Stimulated activated CD8-positive, alpha-beta memory T cell treated with anti-CD3 and anti-CD28 coated beads, Interleukin-4, amount 100 ng/mL, for 1 hour (primary cell): ENCODE measurements at places on chromosomes 1 and 21.
A peak's percentile ranks its signal among the peaks of the same experiment; 100 is the strongest.

DNA sequence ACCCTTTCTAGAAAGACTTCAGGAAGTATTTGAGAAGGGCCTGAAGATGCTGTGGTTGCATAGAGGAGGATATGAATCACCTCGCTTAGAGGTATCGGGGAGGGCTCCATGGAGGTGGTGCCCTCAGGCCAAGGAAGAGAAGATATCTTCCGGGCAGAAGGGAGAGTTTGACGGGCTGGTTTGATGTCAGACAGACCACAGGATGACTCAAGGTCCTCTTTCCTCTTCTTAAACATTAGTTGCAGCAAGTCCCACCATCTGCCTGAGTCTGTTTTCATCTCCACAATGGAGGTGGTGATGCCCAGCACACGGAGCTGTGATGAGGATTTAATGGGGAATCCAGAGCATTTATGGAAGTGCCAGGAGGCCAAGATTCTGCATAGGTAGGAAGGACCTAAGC is 25.1 kb upstream of the RUNX3 start:
- peak; percentile 54 for DNase-seq

GRCh38 chr1:60171801-60172200 is 98.2 kb upstream of the C1orf87 start:
- no peak for DNase-seq

- no peak for DNase-seq
Measured at GRCh38 chr1:228020686-228021354, 14.0 kb downstream of the WNT3A start.

DNA sequence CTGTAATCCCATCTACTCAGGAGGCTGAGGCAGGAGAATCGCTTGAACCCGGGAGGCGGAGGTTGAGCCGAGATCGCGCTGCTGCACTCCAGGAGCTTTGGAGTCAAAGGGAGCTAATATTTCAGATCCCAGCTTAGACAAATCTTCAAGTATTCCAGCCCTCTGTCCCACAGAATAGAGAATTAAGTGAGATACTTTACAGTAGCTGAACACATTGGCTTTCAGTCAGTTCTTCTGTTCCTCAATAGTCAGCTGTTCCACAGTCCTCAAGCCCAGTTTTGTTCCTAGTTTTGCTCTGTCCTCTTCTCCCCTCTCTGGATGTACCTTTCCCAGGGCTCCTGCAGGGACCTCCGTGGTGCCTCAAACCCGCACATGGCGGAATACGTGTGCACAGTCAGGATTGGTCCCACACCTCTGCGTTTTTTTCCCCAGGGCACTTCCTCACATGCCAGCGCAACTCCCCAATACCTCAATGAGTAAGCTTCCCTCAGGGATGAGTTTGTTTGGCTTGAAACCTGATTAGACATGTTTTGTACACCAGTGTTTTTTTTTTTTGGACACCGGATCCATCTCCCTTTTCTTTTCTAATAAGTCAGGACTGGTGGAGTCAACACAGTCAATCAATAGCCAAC is 1.2 kb downstream of the MFN2 start:
- no peak for DNase-seq

DNA sequence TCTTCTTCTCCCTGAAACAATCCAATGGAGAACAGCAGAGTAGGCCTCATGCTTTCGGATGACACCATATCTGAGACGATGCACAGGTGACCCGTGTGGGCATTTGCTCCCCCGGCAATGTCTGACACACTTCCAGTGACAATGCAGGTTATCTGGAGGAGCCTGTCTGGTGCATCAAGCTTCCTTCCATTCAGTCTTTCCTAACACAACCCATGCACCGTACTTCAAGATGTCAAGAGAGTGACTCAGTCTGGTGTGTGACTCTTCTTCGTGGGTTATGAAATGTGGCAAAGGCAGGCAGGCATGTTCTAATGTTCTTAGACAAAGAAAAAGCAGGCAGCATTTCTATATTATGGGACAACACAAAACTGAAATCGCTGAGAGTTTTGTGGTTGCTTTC is 159.1 kb downstream of the EDEM3 start:
- DNase-seq: no peak

DNA sequence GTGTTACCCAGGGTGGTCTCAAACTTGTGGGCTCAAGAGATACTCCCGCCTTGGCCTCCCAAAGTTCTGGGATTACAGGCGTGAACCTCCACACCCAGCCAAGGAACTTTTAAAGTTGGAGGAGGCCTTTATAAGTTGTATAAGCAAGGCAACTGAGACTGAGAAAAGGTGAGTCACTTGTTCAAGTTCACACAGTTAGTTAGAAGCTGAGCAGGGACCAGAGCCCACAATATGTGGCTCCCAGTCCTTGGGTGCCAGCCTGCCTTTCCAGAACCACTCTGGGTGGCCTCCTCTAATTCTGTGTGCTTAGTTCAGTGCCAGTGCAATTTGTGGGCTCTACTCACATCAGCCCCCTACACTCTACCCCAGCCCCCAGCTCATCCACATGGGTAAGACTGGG is 3.7 kb downstream of the RAB25 start:
- DNase-seq: no peak

DNA sequence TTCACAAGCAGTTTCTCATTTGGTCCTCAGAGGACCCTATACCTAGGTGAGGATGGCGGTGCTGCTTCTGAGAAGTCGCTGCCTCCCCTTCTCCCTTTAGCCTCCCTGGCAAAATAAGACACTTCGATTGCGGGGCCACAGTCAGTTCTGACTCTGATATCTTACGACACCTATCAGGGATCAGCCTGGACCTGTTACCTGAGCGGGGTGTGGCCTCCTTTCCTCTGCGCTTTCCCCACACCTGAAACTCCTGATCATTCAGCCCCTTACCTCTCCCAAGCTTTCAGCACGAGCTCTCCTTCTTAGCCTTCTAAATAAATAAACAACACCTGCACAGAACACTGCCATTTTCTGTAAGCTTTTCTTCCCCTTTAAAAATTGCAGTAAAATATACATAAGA is 24.6 kb upstream of the GPR137B start:
- DNase-seq: no peak

DNA sequence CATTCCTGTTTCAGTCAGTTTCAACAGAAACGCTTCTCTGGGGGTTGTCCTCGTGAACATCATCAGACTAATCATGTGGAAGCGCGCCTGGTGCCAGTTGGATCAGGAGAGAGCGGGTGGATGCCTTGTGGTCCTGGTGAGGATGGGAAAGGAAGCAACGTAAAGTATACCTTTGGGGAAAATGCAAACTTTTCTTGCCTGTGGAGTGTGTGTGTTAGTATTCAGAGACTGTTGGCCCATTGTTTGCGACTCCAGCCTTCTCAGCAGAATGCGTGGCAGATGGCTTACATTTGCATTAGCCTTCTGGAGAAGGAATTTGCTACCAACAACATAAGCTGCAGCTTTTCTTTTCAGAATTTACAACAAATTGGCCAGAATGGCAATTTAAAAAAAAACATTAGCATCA is 173.9 kb downstream of the RWDD3 start:
- no peak for DNase-seq

GRCh38 chr1:230681599-230681998 is 32.3 kb downstream of the AGT start:
- DNase-seq: no peak

DNA sequence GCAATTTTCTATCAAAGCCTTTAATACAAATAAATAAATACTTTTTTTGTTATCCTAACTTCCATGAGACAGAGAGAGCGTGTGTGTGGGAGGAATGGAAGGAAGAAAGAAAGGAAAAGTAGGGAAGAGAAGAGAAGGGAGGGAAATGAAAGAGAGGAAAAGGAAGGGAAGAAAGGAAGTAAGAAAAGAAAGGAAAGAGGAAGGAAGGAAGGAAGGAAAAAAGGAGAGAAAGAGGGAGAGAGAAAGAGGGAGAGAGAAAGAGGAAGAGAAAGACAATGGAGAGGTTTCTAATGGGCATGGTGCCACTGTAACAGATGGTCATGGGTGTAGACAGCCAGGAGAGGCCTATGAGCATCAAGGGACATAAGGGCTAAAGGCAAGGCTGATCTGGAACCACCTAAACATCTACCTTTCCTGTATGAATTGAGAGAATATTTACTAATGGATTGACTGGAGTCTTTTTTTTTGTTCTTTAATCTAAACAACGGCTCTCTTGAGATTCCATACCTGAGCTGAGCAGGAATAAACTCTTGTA is 234.9 kb downstream of the PTPRC start:
- no peak for DNase-seq

GRCh38 chr1:17207540-17207939 is 2.6 kb downstream of the PADI1 start:
- no peak for DNase-seq

- DNase-seq: no peak
Measured at GRCh38 chr21:37531431-37531932, 164.9 kb downstream of the DYRK1A start.

DNA sequence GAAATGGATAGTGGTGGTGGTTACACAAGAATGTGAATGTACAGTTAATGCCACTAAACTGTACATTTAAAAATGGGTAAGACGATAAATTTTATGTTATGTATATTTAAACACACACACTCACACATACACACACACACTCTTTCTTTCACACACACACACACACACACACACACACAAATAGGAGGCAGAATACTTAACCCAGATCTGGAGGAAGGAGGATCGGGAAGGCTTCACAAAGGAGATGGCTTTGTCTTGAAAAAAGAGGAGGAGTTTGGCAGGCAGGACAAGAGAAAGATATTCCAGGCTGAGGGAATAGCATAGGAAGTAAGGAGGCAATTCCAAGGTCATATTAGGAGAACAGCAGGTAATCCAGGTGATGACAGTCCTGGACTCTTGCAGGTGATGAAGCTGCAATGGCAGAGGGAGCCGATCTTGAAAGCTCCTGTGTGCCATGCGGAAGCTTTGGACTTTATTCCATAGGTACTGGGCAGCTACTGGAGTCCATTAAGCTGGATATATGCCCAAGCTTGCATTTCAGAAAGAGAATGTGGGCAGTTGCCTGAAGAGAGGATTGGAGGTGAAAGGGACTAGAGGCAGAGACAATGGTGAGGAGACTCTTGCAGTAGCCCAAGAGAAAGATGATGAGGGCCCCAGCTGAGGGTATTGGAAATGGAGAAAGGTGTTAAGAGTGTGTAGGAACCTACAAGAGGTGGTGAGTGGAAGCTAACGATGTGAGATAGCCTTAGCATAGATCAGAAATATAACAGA is 15.4 kb upstream of the LYST start:
- DNase-seq: no peak

DNA sequence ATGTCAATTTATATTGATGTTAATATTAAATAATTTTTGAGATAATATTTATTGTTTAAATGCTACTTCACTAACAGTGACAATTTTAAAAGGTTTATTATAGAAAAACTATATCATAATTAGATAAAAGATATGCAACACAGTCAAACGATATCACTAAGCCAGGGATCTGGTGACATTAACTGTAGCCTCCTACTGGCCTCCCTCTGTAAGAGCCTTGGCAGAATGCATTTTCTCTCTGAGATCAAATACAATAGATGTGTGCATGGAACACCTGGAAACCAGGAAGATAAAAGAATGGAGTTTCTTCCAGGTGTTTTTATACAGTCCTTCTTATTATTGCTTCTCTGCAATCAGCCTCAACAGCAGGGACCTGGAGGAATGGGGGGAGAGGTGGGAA is 1762.1 kb downstream of the BRINP3 start:
- DNase-seq: no peak

DNA sequence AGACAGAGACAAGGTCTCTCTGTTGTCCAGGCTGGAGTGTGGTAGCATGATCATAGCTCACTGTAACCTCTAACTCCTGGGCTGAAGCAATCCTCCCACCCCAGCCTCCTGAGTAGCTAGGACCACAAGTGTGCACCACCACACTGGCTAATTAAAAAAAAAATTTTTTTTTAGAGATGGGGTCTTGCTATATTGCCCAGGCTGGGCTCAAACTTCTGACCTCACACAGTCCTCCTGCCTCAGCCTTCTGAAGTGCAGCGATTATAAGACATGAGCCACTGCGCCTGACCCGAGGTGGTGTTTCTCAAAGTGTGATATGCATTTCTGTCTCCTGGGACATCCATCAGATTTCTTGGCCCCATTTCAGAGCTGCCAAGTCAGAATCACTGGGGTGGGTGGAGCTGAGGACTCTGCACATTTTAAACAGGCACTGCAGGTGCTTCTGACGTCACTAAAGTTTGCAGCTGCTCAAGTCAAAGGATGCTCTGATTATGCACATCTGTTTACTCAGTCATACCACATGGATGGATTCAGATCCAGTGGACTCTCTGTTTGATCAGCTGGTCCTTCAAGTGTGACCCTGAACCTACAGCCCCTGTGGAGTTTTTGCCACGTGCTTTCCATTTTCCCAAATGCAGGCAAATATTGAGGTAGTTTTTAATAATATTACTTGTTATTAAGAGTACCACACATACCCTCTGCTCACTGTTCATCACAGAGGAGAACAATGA is 21.4 kb downstream of the TGFB2 start:
- DNase-seq: no peak
